Bronchus fibroblast of lung (primary cell): ENCODE measurements at places on chromosomes 7 and 10. TPM values are rescaled to one million over a fixed set of nuclear protein-coding genes. Genes with fewer than 3 reads are reported as not detected.

PDK4 gene
- 0.45 and 2.0 TPM in 2 replicates for total RNA-seq

BICC1 gene
- total RNA-seq, result 12.0 and 12.1 TPM in 2 replicates

CYP3A4 gene
- total RNA-seq, result not detected in 2 replicates

C7orf57 gene
- total RNA-seq, result 0.17 TPM in 1 of 2 replicates, not detected in the other

ANKRD22 gene
- 0.15 TPM in 1 of 2 replicates, not detected in the other for total RNA-seq

ZNF487 gene
- 1.9 and 4.2 TPM in 2 replicates for total RNA-seq

FGL2 gene
- 0.15 and 0.34 TPM in 2 replicates for total RNA-seq
